ENCODE measurements at places on chromosomes 13 and 19.

DNA sequence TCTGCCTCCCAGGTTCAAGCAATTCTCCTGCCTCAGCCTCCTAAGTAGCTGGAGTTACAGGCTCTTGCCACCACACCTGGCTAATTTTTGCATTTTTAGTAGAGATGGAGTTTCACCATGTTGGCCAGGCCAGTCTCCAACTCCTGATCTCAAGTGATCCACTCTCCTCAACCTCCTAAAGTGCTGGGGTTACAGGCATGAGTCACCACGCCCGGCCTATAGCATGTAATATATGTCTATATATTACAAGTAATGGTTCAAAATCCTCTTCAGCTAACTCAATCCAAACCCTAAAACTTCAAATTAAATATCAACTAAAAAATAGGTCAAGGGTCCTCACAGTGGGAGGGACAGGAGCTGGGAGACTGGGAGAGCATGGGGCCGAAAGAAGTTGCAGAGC lies 28.0 kb downstream of the FPR3 start:
- no peak for DNase-seq

GRCh38 chr13:30859326-30859725 lies 46.7 kb upstream of the MEDAG start:
- no peak for DNase-seq

DNA sequence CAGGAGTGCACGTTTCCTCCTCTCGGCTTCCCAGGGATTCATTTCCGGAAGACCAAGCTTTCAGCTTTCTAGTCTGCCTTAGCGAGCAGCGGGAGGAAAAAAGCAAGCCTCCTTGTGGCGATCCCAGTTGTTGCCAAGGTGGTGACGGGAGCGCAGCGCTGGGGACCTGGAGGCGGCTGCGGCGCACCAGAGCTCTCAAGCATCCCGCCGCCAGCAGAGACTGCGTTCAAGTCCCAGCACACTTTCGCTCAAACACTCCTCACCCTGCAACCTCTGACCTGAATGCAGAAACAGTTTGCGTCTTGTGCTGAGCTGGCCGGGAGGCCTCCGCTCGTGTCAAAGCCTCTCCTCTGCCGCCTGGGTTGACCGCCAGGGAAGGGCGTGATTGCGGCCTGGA lies 4.9 kb downstream of the GSX1 start:
- no peak for DNase-seq

DNA sequence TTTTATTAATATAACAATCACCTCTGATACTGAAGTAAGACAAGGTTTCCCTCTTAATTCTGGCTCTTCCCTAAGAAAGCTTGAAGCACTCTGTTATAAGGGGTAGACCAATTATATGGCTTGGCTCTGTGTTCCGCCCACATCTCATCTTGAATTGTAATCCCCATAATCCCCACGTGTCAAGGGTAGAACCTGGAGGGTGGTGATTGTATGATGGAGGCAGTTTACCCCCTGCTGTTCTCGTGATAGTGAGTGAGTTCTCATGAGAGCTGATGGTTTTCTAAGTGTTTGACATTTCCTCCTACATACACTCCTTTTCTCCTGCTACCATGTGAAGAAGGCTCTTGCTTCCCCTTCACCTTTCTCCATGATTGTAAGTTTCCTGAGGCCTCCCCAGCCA lies 363.8 kb upstream of the PCDH20 start:
- no peak for DNase-seq

GRCh38 chr13:105465745-105466144 lies 1069.7 kb downstream of the EFNB2 start:
- no peak for DNase-seq

DNA sequence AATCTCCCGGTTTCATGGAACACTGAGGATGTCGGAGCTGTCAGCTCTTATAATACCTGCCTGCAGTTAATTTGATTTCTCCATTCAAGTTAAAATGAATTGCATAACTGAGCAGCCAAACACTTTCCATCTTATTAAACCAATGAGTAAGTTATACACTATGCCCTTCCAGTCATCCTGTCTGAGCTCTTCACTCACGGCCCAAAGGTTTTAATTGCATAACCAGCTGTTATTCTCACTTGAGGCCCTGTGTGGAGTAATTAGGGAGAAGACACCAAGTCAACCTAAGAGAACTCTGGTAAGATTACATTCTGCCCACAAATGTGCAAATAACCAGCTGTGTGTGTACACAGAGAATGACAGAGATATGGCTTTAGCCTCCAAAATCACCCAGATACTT lies 303.5 kb downstream of the TBC1D4 start:
- no peak for DNase-seq

DNA sequence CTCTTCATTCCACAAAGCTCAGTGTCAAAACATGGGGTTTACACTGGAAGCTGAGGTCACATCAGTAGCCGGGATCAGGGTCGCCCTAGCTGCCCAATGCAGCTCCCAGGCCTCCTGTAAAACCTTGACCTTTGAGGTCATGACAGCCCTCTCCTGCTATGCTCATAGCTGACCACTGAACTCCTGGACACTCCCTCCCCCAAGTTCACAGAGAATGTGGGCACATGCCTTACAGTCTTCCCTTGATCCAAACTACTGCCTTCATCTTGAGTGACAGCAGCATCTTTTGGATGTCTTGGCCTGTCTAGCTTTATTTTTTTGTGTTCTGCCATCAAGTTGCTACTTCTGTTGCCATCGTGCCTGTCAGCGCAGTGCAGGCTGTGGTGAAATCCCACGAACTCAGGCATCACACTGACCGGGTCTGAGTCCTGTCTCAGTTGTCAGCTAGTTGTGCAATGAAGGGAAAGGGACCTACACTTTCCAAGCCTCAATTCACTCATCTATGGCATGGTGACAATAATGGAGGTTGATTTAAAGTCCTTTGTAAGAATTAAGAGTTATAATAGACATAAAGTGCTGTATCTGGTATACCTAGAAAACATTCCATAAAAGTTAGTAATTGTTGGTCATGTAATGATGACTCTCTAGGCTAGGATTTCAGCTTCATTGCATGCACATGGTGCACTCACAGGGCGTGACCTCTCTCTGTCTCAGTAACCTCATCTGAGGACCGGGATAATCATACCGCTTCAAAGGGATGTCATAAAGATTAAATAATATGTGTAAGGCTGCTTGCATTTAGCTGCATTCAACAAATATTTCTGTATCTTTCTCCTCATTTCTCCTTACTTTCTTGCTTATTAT lies 16.4 kb upstream of the ALOX5AP start:
- DNase-seq: no peak

- DNase-seq: no peak
Observed at GRCh38 chr13:50055454-50055853, 40.2 kb downstream of the KCNRG start.

DNA sequence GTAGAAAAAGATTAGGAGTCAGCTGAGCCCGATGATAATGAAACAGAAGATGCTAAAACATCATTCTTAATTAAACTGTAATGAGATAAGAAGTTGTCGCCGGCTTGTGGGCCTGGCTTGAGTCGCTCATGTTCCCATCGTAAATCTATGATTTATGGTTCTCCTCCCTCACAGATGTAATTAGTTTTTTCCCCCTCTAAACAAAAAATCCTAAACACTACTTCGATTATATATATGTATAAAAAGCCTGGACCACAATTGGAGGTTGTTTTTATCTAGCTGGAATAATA lies 151.3 kb downstream of the PTPRS start:
- DNase-seq: no peak

DNA sequence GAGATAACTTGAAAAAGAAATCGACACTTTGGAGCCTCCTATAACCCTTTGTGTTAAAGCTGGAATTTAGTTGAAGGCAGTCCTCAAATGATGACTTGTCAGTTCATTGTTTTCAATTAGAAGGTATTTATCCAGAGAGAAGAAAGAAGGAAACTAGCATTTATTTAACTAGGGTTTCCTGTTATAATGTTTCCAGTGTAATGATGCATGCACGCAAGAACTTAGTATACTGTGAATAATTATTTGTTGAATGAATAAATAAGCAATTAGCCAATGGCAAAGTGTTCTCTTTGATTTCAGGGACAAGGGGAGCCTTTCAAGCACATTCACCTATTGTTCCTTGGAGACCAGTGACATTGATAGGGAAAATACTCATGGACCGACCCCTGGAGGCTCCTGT lies 307.4 kb downstream of the KLF5 start:
- no peak for DNase-seq

GRCh38 chr13:113445791-113446487 lies 7.3 kb downstream of the ADPRHL1 start:
- DNase-seq: no peak

DNA sequence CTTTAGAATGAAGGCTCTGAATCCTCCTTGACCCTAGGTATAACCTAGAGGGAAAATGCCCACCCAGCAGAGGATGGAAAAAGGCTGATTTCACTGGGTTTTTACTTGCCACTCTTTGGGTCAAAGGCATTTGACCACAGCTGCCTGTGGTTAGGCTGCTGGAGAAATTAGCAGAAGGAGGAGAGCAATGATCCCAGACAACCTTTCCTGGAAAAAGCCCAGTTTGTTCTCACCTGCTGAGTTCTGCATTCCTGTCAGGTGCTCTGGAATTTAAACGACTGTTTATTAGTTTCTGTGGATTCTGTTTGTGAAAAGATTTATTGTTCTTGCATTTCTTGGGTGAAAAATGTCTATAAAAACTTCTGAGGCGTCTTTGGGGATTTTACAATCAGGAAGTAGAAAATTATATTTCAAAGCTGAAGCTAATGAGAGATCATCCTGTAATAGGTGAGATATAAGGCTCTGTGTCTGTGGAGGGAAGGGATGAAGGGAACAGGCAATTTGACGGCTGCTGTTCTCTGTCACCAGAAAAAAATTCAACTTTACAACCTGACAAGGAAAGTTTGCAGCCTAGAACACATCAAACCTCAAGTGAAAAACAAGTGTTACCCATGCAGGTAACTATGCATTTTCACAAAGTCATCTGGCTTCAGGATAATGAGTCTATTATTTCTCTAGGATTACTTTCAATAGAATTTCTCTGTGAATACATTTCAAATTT lies 519.7 kb downstream of the DIAPH3 start:
- no peak for DNase-seq

- DNase-seq: no peak
Observed at GRCh38 chr19:38452430-38453366, 19.2 kb downstream of the RYR1 start.

GRCh38 chr19:18282021-18282787 lies 782 bp upstream of the JUND start:
- DNase-seq: peak; percentile 16

DNA sequence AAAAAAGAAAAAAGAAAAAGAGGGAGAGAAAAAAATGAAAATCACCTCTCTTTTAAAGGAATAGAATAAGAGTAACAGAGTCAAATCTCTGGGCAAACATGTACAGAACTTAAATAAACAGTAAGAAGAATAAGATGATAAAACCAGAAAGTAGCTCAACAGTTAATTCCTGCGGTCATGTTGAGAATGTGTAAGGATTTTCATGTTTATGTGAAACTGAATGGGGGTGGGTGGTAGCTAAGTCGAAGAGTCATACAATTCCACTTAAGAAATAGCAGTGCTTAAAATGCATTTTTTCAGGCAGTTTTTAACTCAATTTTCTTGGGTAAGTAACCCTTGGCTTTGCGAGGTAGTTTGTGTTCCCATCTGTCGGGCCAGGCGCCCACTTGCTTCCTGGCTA lies 60.9 kb downstream of the PEX11G start:
- DNase-seq: no peak

DNA sequence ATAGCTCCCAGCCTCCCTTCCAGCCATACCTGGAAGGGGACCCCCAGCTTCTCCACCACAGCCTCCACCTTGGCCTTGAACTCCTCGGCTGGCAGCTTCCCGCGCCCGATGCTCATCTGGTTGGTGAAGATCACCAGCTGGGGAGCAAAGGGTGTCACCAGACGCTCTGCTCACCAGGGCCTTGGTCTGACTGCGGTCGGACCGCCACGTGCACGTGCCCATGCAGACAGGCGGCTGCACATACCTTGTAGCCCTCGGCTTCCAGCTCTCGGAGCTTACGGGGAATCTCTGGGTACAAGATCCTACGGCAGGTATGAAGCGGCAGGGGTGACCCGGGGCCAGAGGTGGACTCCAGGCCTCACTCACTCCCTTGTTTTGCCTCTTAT lies 3.4 kb downstream of the PNKP start:
- no peak for DNase-seq

GRCh38 chr13:110311443-110312338 lies 4.6 kb downstream of the COL4A2 start:
- no peak for DNase-seq

DNA sequence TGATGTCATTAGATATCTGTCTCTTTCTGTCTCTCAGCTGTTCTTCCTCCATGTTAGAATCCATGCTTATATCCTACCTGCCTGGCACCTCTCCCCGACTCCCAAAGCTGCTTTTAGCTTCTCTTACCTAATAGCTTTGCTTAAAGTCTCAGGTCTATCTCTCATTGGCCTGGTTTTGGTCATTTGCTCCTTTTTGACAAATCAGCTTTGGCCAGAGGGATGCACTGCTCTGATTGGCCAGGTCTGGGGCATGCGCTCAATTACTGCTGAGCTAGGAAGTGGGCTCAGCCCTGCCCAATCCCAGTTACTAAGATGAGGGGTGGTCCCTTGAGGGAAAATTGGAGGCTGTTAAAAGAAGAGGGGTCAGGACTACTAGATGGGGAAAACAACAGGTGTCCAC lies 11.5 kb upstream of the CLASRP start:
- DNase-seq: no peak

GRCh38 chr19:37692956-37693620 lies 26.5 kb downstream of the ZNF607 start:
- no peak for DNase-seq

DNA sequence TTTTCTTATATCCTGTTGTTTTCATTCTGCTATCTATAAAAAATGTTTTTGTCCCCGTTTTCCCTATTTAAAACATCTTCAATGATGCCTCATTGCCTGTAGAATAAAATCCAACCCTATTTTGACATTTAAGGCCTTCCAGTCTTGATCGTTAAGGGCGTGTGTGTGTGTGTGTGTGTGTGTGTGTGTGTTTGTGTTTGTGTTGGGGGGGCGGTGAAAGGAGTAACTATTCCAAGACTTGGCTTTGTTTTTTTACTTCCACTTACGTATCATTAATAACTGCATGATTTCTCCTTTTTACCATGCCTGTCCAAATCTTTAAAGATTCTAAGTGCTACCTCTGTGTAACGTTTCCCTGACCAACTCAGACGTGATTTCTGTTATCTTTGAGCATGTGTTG lies 784 bp downstream of the PIBF1 start:
- no peak for DNase-seq

All from NCI-H2029 treated with DMSO at 0.1 percent for 48 hours (cell line).